ENCODE measurements at places on chromosomes 2 and 18.

DNA sequence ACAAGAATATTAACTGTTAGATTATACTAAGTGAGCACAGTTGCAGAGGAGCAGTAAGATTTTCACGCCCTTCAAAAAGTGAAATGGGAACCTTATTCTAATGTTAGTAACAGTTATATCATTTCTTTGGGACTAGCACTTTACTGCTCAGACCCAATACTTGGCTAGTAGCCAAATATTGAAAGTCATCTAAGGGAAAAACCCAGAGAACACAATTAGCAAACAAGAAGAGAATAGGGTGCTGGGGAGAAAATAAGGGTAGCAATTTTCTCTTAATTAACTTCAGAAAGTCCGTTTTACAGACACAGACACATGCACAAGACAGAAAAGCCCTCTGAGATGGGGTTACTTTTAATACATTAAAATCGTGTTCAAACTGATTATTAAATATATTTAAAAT, 71.8 kb downstream of the ID2 start:
- no peak for DNase-seq

- no peak for DNase-seq
These were observed 167.3 kb upstream of the GLI2 start for GRCh38 chr2:120568089-120568974.

GRCh38 chr18:3652380-3653262, 202.6 kb downstream of the TGIF1 start:
- DNase-seq = no peak

GRCh38 chr2:195489101-195489500, 167.9 kb upstream of the SLC39A10 start:
- DNase-seq = no peak

- no peak for DNase-seq
These were observed 633 bp upstream of the ARMC9 start for GRCh38 chr2:231197706-231198290.

GRCh38 chr18:53952700-53953099, 271.8 kb downstream of the MBD2 start:
- DNase-seq = no peak

DNA sequence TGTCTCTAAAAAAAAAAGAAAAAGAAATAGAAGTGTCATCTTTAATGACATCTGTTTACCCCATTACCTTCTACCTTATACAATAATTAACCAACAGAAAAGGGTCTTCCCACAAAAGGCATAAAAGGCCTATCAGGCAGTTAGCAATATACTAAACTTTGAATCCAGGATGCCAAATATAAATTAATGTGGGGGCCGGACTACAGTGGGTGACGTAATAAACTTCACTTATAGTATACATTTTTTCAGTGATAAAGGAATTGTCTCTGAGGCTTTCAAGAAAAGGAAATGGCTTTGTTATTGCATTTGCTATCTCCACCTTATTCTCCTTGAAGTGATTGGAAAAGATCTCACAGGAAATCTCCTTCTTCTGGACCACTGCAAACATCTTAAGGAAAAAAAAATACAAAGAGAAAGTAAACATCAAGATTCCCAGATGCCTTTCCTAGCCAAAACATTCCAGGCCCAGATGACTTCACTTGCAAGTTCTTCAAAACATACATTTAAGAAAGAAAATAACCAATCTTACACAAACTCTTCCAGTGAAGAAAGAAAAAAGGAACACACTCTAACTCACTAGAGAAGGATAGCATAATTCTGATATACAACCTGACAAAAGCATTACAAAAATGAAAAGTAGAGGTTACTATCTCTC, 126.2 kb upstream of the CAB39 start:
- no peak for DNase-seq

DNA sequence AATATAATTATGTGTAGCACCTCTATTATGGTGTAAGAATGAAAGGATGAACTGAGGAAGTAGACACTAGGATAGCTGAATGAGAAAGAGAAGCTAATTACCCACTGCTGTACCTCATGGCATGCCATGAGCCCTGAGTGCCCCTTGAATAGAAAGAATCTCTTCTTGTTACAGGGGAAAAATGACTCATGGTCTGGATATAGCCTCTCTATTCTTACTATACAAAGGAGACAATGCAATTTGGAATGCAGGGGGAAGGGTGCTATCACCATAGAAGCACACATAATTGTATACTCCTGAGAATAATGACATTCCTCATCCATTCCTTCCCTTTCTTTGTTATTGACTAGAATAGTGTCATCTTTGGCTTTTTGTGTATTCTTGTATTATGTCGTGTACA, 385.2 kb downstream of the CDH7 start:
- DNase-seq = no peak

DNA sequence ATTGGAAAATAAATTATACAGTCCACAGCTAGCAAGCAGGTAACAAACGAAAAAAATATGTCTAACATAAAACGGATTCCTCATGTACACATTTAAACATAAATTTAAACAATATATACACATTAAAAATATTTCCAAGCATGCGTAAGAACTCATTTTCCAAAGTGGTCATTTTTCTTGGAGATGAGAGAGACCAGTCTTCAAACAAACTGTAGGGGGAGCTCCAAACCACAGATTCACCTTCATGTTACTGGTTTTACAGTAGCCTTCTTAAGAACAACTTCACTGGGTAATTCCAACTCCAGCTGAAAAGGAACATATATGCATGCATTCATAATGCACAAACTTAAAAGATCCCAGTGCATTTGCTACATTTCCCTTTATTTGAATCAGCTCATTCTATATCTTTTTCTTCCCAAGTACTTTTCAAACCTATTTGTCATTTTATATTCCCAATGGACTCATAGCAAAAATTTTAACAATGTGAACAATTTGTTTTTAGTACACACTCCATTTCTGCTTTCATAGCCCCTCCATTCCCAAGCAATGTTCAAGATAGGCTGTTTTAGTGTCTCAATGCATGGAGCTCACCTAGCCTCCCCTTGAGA, 4.7 kb upstream of the STAMBP start:
- DNase-seq = no peak

DNA sequence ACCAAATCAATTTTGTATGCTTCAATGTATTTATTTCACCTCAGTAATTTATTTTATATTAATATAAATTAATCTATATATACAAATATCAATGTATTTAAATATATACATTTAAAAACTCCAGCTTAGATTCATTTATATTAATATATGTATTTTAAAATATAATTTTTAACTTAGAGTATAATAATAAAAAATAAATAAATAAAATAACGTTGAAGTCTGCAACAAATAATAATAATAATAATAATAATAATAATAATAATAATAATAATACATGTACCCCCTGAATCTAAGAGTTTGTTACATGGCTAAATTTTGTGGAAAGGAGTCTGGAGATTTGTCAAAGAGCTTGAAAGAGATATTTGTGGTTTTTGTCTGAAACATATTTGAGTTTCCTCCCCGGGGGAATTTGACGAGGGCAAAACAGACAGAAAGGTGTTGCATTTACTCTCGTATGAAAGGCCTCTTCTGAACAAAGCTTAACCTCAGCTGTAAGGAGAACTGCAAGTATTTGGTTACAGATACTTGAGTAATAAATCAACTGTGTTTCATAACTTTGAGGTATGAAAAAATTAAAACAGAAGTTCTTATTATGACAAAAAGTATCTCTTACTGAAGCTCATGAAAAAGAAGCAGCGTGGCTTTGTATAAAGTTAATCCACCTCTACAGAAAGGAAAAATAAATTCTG, 93.4 kb downstream of the CDH19 start:
- DNase-seq = no peak

- DNase-seq = no peak
These were observed 185.9 kb upstream of the KLHL14 start for GRCh38 chr18:32958746-32959145.

DNA sequence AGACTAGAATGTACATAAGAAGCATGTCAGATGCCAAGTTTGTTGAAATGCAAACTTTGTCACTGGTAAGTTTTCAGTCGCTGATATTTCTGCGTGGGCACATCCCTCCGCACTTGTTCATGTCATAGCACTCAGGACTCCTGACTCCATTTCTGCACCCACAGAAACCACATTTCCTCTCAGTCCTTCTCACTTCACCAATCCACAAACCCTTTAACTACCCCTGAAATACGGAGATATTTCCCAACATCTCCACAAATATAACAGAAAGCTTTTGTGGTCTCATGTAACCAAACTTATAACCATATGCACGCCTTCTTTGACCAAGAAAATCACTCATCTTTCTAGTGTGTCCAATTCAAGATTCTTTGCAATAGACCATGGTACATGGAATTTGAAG, 276.9 kb upstream of the ERBB4 start:
- no peak for DNase-seq

- DNase-seq = no peak
These were observed 71.2 kb upstream of the ALKAL2 start for GRCh38 chr2:359047-359446.

GRCh38 chr2:689237-689636, 12.0 kb upstream of the TMEM18 start:
- DNase-seq = no peak

GRCh38 chr18:3493501-3494244, 43.7 kb downstream of the TGIF1 start:
- DNase-seq = no peak

DNA sequence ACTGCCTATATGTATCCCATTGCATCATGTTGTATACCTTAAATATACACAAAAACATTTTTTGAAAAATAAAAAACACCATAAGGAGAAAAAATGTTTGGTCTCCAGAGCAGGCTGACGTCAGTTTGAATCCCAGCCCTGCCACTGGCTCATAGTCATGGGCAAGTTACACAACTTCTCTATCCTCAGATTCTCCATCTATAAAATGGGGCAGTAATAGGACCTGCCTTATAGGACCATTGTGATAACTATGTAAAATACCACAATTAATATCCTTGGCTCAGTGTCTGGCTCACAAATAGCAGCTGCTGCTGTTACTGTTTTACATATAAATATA, 135.6 kb downstream of the SMAD7 start:
- no peak for DNase-seq

DNA sequence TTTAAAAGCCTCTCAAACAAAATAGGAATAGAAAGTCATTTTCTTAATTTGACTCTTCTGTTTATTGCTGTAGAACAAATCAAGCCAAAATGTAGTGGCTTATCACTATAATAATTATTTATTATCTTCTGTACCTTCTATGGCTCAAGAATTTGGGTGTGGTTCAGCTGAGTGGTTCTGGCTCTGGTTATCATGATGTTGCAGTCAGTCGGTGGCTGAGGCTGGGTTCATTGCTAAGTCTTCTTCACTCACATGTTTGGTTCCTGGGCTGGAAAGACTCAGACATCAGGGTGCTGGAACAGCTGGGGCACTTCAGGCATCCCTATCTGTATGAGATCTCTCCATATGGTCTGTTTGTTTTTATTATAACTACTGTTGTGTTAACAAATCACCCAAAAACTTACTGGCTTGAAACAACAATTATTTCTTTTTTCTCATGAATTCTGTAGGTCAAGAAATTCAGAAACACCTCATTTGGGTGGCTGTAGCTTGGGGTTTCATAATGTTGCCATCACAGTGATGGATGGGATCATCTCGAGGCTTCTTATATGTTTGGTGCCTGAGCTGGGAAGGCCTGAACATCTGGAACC, 242.6 kb upstream of the FBXO11 start:
- DNase-seq = no peak

DNA sequence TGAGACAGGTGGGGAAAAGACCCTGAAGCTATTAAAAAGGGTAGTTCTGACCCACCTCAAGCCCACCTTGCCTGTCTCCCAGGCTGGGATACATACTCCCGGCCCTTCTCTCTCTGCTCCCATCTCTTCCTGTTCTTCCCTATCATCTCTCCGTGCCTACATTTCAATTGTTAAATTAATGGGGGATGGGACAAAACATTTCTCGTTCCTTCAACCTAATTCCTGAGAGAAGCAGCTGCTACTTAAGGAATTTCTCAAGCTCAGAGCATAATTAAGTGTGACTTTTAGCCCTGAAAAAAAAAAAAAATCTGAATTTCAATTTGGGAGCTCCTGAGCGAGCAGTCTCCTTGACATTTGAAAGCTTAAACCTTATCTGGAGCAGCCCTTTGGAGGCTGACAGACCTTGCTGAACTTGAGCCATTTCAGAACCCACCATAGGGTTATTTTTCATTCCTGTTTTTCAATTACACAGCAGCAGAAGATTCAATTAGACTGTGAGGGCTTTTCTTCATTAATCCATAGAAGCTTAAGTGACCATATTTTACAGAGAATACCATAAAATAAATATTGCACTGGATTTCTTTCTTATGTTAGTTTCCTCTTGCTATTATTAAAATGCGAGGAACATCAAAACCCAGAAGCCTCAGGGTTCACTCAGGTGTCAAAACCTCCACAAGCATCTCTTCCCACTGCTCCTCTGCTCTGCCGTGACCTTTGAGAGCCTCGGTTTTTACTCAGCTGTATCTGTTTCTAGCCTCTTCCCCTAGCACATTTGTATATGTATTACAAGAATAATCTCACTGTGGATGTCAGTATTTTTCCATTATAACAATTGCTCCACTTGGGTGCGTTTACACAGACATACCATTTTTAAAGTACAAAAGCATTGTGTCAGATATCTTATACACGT, 125.7 kb downstream of the B3GNT2 start:
- no peak for DNase-seq

- no peak for DNase-seq
These were observed 64.4 kb upstream of the SPAG16 start for GRCh38 chr2:213219816-213220215.

DNA sequence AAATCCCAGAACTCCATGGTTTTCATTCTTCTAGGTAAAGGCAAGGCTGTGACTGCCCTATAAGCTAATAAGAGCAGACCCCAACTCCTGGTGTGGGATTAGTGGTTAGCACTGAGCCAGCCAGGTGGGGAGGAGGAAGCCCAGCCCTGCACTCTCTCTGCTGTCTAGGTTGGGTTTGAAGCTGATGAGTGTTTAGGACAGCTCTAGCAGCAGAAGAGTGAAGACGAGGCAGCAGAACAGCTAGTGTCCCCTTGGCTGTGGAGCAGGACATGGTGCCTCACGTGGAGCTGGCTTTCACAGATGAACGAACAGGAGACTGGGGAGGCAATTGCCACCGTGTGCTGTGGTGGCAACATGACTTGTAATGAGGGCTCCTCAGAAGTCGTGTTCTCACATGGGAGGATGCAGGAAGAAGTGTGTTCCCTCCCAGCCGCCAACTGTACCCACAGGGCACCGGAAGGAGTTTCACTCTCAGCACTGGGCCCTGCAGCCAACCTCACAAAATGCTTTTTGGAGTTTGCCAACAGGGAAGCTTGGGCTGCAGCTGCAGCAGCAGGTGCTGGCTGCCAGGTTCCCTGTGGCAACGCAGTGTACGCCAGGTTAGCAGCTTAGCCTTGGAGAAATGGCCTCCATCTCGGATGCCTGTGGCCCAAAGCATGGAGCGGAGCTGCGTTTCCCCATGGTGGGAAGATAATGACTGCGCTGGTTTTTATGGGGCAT, 328.2 kb downstream of the SETBP1 start:
- DNase-seq = no peak

GRCh38 chr2:7683196-7683595, 766.0 kb downstream of the RNF144A start:
- no peak for DNase-seq

- no peak for DNase-seq
These were observed 28.2 kb downstream of the THNSL2 start for GRCh38 chr2:88198308-88198707.

- no peak for DNase-seq
These were observed 68.4 kb downstream of the NXPH2 start for GRCh38 chr2:138711812-138712211.

GRCh38 chr18:22285361-22286140, 116.2 kb downstream of the GATA6 start:
- DNase-seq = no peak
